ENCODE measurements at places on chromosomes 12 and 14.

- no peak for DNase-seq
Observed at GRCh38 chr12:96218989-96219678, 25.0 kb downstream of the ELK3 start.

DNA sequence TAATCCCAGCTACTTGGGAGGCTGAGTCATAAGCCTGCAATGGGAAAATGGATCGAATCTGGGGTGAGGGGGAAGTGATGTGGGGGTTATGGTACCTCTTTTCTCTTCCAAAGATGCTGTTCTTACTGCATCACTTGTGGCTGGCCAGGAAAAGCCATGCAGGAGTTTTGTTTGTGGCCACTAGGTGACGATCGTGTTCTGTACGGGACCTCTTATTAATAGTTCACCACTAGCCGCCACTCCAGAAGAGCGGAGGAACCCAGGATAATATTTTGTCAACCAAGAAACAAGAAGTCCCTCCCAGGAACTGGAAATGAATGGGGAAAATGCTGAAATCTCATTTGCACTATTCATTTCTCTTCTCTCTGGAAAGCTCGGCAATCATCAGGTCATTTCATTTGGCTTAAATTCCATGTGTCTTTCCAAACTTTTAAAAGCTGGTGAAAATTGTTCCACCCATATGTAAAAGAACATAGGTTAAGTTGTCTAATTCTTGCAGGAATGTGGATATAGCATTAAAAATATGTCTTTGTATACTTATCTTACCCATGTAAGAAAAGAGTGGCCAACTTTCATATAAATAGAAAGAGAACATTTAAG lies 8.9 kb downstream of the GPR65 start:
- no peak for DNase-seq

- no peak for DNase-seq
Observed at GRCh38 chr14:65366802-65367565, 45.5 kb upstream of the FUT8 start.

DNA sequence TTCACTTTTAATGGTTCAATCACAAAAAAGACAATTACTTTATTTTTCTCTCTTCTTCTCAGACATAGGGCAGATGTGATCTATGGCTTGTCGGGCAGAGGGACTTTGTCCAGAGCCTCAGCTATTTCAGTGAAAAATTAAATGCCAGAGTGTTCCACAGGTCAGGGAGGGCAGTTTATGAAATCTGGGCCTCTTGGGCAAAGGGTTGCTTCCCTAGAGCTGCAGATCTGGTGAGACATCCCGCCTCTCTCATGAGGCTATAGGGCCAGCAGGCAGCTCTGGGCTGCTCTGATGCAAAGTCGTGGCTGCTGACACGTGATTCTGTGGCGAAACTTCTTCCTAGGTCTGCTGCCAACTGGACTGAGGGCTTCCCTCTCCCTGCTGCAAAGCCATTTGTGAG lies 6.0 kb downstream of the CLMN start:
- no peak for DNase-seq

DNA sequence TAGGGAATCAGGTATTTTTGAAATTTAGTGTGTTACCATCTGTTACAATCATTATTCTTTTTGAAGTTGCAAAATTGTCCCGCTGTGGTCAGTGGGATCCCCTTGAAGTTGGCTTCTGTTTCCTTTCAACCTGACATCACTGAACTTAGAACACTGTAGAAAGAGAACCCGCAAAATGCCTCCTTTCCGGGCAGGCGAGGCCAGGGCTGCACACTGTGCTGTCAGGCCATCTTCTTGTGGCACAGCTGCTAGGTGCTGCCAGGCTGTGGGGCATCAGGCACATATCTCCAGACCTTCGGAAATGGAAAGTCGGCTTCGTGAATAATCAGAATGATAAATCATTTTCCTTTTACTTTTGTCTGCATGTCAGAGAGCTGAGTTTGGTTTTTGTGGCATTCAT lies 103.5 kb downstream of the GLT1D1 start:
- DNase-seq = no peak

GRCh38 chr12:25366122-25366521 lies 115.4 kb upstream of the KRAS start:
- DNase-seq = no peak

GRCh38 chr12:113990250-113991223 lies 24.4 kb upstream of the RBM19 start:
- DNase-seq = no peak

- no peak for DNase-seq
Observed at GRCh38 chr12:132355742-132356681, 26.6 kb upstream of the GALNT9 start.

All from activated naive CD4-positive, alpha-beta T cell (primary cell).